ENCODE measurements at places on chromosomes 3 and 15.

- DNase-seq, result no peak
These were observed 63.4 kb downstream of the EOMES start for GRCh38 chr3:27658741-27659140.

DNA sequence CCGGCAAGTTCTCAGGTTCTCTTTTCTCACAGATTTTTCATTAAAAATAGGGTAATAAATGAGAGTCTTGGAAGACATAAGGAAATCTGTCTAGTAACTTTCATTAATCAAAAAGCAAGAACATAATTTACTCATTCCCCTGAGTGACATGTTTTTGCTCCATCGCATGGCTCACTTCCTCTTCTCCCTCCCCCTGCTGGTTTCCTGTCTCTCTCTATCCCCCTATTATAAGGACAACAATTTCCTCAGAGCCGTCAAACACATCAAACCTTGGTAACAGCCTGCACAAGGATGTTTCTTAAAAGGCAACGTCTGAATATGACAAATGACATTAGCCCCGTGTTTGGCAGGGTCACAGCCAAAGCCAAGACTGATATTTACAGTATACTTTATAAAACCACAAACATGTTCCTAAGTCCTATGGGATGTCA, 1149.6 kb downstream of the IGSF11 start:
- DNase-seq, result no peak

- no peak for DNase-seq
These were observed 517 bp downstream of the TMA7 start for GRCh38 chr3:48440590-48440958.

DNA sequence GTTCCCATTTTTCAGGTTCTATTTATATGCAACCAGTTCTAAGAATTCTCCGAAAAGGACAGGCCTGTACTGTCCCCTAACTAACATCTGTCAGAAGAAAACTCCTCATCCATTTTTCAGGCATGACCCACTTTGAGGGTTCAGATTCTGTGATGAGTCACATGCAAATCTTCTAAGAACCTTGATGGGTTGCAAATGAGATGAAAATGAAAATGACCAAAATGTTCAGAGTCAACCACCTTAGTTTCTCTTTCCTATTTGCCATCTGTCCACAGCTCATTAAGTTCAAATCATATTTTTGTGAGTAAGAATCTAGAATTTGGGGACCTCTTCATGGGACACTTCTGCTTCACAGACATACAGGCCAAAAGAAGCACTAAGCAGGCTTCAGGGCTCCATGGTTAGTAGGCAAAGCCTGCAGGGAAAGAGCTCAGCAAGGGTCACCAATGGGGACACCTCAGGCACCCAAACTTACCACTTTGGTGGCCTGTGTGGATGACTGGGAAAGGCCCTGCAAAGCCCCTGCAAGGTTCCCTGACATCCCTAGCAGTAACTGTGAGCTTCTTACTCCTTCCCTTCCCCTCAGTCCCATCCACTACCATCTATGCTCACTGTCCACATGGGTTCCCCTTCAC, 122.0 kb downstream of the WDR76 start:
- no peak for DNase-seq

DNA sequence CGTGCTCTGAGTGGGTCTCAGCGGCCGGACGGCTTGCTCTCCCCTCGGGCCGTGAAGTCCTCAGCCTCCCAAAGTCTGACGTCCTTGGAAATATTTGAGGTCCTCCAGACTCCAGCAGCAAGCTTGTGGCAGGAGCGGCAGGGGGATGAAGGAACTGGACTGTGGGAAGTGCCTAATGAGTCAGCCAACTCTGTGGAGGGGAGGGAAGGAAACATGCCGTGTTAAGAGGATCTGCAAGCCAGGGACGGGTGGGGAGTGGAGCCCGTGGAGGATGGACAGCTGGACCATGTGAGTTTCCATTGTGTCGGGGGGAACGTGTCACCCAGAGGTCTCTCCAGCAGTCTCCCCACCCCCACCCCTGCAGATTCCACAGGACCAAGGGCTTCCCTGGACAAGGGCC, 39.4 kb upstream of the IDH2 start:
- no peak for DNase-seq

DNA sequence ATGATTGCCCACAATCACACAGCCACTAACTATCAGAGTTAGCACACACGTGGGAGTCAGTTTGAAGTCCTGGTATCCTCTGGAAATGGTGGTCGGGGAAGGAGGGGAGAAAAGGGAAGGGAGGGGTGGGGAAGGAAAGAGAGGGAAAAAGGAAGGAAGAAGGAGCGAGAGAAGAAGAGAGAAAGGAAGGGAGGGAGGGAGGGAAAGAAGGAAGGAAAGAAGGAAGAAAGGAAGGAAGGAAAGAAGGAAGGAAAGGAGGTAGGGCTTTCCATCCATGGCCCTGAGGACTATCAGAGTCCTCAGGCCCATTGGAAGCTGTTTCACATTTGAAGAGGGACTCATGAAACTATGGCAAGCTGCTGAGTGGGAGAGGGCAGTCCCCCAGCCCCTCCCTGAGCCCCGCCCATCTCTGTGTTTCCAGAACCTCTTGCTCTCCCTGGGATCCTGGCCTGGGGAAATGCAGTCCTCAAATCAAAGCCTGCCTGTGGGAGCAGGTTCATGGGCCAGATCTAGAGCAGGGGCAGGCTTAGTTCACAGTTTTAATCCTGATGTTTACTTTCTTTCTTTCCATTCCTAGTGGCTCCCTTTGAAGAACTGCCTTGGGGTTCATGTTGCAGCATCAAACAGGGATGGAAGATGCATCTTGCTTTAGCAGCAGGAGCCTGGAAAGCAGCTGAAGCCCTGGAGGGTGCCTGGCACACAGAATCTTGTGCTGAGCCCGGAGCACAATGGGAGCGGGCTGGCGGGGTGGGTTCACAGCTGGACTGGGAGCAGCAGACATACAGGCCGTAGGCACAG, 66.1 kb upstream of the GLCE start:
- no peak for DNase-seq

DNA sequence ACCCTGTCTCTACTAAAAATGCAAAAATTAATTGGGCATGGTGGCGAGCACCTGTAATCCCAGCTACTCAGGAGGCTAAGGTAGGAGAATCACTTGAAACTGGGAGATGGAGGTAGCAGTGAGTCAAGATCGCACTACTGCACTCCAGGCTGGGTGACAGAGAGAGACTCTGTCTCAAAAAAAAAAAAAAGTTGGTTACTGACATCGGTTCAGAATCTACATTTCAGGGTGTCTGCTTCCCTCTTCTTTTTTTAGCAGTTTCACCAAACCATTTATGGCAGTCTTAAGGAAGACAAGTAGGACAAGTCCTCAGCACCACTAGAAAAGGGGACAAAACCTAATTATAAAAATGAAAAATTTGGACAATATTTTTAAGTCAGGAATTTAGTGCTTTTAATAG, 3.3 kb upstream of the USP4 start:
- DNase-seq, result no peak

- no peak for DNase-seq
These were observed 27.3 kb upstream of the ST8SIA2 start for GRCh38 chr15:92366381-92366780.

GRCh38 chr3:183460081-183461055, 31.9 kb upstream of the MCF2L2 start:
- no peak for DNase-seq

DNA sequence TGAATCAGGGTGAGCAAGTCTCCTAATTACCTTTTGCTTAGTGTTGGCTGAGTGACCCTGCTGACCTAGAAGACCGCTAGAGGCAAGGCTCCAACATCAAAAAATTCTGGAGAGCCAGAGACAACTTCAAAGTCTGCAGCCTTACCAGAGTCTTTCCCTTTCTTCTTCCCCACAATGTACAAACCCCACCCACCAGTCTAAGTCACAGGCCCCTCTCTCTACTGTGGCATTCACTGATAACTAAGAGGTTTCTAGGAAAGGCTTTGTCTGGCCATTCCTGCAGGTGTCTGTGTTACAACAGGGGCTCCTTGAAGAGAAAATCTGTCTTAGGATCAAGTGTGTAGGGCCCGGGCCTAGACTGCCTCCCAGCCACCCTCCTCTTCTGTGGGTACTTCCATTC, 525 bp downstream of the MYH15 start:
- no peak for DNase-seq

DNA sequence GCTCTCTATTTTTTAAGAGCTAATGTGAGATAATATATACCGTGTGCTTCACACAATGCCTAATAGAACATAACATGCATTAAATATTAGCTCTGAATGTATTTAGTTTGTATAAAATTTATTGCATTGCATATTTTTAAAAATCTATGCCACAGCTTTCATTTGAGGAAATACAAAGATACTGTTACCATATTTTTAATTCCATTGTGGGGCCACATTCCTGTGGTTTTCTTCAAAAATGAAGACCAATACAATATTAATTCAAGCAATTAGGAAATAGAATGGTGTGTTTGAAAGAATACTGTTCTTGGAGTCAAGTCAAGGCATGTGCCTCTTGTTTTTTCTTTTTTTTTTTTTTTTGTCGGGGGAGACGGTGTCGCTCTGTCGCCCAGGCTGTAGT, 95.4 kb upstream of the CADPS start:
- DNase-seq, result no peak

GRCh38 chr3:167115331-167115934, 264.7 kb downstream of the ZBBX start:
- no peak for DNase-seq

- DNase-seq, result no peak
These were observed 1.3 kb downstream of the SECISBP2L start for GRCh38 chr15:49044766-49045606.

- DNase-seq, result no peak
These were observed 22.4 kb downstream of the PTH1R start for GRCh38 chr3:46900007-46900292.

- DNase-seq, result no peak
These were observed 28.8 kb upstream of the TRIM59 start for GRCh38 chr3:160478338-160478737.

- DNase-seq, result no peak
These were observed 45.3 kb upstream of the FAM3D start for GRCh38 chr3:58711871-58712270.

- DNase-seq, result no peak
These were observed 67.3 kb upstream of the ADPGK start for GRCh38 chr15:72850833-72851232.

DNA sequence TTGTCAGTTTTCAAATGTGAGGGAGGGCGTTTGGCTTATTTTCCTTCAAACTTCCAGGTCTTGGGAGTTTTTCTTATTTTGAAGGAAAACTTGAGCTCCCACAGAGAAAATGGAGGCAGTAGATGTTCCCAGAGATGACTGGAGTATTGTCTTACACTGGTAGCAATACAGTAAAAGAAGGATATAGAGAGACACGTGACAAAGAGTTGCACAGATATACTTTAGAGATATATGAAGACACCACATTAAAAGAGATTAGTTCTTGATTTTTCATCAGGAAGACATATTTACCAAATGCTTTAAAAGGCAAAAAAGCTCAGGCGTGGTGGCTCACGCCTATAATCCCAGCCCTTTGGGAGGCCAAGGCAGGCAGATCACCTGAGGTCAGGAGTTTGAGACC, 490.9 kb downstream of the FOXP1 start:
- no peak for DNase-seq

GRCh38 chr3:127612966-127613365, 14.8 kb downstream of the MCM2 start:
- no peak for DNase-seq

- DNase-seq, result no peak
These were observed 2.3 kb upstream of the SHC4 start for GRCh38 chr15:48965972-48966371.

GRCh38 chr3:9452417-9452816, 55.0 kb downstream of the SETD5 start:
- DNase-seq, result no peak

GRCh38 chr15:59020322-59020721, 32.9 kb downstream of the RNF111 start:
- DNase-seq, result no peak

Measured in iPS DF 19.7 (cell line).